ENCODE measurements at places on chromosomes 5 and 9. TPM values are rescaled to one million over a fixed set of nuclear protein-coding genes. Genes with fewer than 3 reads are reported as not detected.

The OR1Q1 gene
- total RNA-seq = 9.6 TPM

The TMEM174 gene
- 4.3 TPM for total RNA-seq

The CDH9 gene
- 6.5 TPM for total RNA-seq

The PRUNE2 gene
- total RNA-seq = 12.3 TPM

The CSNK1A1 gene
- total RNA-seq = 248 TPM

The MTAP gene
- total RNA-seq = 60.7 TPM

The PCDHGA4 gene
- 6.0 TPM for total RNA-seq

The IL13 gene
- total RNA-seq = not detected

The SH2D3C gene
- total RNA-seq = 4.6 TPM

The DRD1 gene
- total RNA-seq = 2.4 TPM

The GPRIN1 gene
- total RNA-seq = 0.72 TPM

The SLC6A3 gene
- 0.96 TPM for total RNA-seq

The PCDHB16 gene
- total RNA-seq = 4.1 TPM

The PCDHA9 gene
- 0.96 TPM for total RNA-seq

The IFNA2 gene
- 5.8 TPM for total RNA-seq

The ACOT12 gene
- 4.6 TPM for total RNA-seq

The MLLT3 gene
- total RNA-seq = 23.1 TPM

The ADAMTS2 gene
- total RNA-seq = 152 TPM

The SEMA5A gene
- total RNA-seq = 24.8 TPM

The EQTN gene
- not detected for total RNA-seq

The PCDHGA3 gene
- total RNA-seq = 2.2 TPM

The TLR4 gene
- total RNA-seq = 14.7 TPM

The ENC1 gene
- total RNA-seq = 21.9 TPM

The SLC23A1 gene
- not detected for total RNA-seq

The MELK gene
- 12.0 TPM for total RNA-seq

The HRH2 gene
- total RNA-seq = 1.7 TPM

The HSPA9 gene
- 98.5 TPM for total RNA-seq

The RMI1 gene
- 8.2 TPM for total RNA-seq

The CRHBP gene
- total RNA-seq = 0.96 TPM

The ARHGEF39 gene
- total RNA-seq = 5.5 TPM
